ENCODE measurements at places on chromosomes 13 and 19. TPM values are rescaled to one million over a fixed set of nuclear protein-coding genes. Genes with fewer than 3 reads are reported as not detected.
A peak's percentile ranks its signal among the peaks of the same experiment; 100 is the strongest.

DNA sequence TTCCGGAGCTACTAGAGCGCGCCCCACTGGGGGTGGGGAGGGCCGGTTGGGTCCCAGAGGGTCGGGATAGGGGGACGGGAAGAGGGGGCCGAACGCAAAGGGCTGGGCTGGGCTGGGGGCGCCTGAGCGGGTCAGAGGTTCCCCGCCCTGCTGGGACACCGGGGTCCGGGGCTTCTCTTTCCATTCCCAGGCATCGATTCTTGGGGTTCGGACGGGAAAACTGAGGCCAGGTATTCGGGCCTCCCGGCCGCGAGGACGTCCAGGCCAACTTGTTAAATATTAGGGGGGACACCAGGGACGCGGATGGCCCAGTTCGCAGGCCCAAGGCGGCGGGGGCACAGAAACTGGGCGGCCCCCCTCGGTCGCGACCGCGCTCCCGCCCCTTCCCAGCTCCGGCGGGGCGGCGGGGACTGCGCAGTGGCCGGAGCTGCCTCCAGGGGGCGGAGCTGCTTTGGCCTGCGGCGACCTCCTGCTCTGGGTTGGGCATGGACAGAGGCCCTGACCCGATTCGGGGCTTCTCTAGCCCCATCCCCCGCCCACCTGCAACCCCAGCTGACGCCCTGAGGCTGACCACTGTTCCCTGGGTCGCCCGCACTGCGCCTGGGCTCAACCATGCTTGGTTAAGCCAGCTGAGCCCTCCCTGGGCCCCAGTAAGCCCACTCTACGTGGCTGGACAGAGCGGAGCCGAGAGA is 1.2 kb upstream of the KLF16 start:
- H3K27ac ChIP-seq: peak overlapping the region; percentile 73
- no peaks in the 10 kb centered on the region for H3K27me3 ChIP-seq
- H3K4me1 ChIP-seq: peaks cover 21% of the 10 kb centered on the region

DNA sequence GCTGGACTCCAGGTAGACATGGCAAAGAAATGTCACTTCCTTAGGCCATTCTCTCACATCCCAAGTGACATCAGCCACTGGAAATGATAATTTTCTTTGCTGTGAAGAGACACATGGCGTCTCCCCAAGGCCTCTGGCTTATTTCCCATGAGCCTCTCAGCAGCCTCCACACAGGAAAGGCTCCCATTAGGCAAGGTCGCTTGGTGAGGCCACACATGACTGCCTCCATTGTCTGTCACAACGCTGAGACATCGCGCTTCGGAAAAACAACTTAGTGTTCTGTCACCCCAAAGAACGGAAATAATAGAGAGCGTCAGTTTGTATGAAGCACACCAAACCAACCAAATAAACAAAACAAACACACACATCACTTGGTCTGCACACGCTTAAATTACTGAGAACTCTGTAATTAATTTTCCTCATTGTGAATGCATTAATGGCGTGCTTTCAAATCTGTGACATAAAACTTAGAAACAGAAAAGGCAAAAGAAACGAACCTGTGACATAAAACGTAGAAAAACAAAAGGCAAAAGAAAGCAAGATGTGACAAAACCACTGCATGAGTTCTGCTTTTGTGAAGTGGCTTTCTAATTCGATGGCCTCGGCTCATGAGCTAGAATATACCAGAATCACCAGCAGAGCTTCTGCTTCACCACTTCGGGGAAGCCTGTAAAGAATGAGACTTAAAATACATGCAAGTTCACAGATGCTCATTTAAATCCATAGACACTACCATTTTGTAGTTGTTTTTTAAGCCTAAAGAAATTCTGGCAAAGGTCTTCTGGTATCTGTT is 404.2 kb upstream of the SGCG start:
- H3K27me3 ChIP-seq: no peaks in the 10 kb centered on the region
- no peak overlapping the region for H3K27ac ChIP-seq
- DNase-seq: no peak
- H3K4me3 ChIP-seq: no peak overlapping the region
- no peaks in the 10 kb centered on the region for H3K4me1 ChIP-seq
- H3K36me3 ChIP-seq: no peaks in the 10 kb centered on the region

- H3K4me3 ChIP-seq: no peak overlapping the region
- H3K27ac ChIP-seq: no peak overlapping the region
- no peaks in the 10 kb centered on the region for H3K36me3 ChIP-seq
- no peak for DNase-seq
Measured at GRCh38 chr19:32809754-32810153, 59.8 kb downstream of the SLC7A9 start.

DNA sequence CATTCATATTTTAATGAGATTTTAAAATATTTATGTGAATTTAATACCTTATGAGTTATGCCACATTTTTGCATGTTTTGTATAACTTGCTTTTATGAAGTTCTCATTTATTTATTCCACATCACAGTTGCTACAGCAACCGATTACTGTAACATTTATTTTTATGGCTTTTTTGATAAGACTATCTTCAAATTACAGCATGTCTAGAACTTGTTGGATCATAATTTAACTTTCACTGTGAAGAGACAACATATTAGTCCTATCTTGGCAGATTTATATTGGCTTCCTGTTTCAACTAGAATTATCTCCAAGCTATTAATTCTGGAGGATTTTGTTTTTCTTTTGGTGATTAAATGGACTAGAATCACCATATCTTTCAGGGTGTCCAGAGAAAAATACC is 793.7 kb upstream of the SLITRK5 start:
- no peak for DNase-seq
- H3K4me1 ChIP-seq: no peaks in the 10 kb centered on the region
- H3K27me3 ChIP-seq: no peaks in the 10 kb centered on the region
- no peak overlapping the region for H3K27ac ChIP-seq
- H3K36me3 ChIP-seq: no peaks in the 10 kb centered on the region

The EFNB2 gene
- total RNA-seq: 36.6 TPM

The MZF1 gene
- total RNA-seq: 22.3 TPM

The SIGLEC8 gene
- total RNA-seq: not detected

DNA sequence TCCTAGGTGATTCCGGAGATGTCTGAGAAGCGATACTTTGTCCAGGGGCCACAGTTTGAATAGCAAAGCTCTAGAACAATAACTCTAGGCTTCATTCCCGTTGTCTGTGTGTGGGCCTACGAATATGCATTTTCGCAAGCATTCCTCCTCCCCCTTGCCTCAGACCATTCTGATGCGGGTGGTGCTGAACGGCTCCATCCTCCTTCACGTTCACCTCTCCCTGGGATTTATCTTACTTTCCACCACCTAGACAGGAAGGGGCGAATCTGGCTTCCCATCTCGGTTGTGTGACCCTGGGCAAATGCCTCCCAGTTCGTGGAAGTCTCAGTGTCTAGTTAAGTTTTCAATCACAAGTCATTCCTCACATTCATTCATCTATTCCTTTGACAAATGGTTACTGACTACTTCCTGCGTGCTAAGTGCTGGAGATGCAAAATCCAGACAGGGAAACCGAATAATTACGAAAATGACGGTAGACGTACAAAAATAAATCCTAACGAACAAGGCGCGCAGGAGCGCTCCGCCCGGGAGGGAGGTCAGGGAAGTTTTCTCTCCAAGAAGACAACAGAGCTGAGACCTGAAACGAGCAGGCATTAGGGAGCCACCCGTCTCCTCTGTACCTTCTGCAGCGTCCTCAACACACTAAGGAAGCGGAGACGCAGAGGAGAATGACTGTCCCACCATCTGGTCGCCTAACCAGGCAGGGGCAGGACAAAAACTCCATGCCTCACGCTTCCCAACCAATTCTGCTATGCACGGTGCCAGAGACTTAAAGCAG is 1.3 kb upstream of the CNOT3 start:
- DNase-seq: no peak
- peaks cover 2% of the 10 kb centered on the region for H3K36me3 ChIP-seq
- H3K4me3 ChIP-seq: peak overlapping the region; percentile 79
- H3K27me3 ChIP-seq: peaks cover 4% of the 10 kb centered on the region

The CBLC gene
- not detected for total RNA-seq

The NOVA2 gene
- total RNA-seq: 0.22 TPM

- H3K36me3 ChIP-seq: peaks cover 20% of the 10 kb centered on the region
- H3K4me3 ChIP-seq: no peak overlapping the region
- no peaks in the 10 kb centered on the region for H3K27me3 ChIP-seq
- no peak for DNase-seq
- H3K4me1 ChIP-seq: peaks cover 36% of the 10 kb centered on the region
Measured at GRCh38 chr19:9580728-9581127, 3.6 kb downstream of the ZNF121 start.

The ZNF93 gene
- total RNA-seq: 6.1 TPM

GRCh38 chr19:34134190-34135053 is 37.9 kb upstream of the LSM14A start:
- no peaks in the 10 kb centered on the region for H3K36me3 ChIP-seq
- peak overlapping the region; percentile 92 for H3K4me3 ChIP-seq
- peaks cover 3% of the 10 kb centered on the region for H3K4me1 ChIP-seq

DNA sequence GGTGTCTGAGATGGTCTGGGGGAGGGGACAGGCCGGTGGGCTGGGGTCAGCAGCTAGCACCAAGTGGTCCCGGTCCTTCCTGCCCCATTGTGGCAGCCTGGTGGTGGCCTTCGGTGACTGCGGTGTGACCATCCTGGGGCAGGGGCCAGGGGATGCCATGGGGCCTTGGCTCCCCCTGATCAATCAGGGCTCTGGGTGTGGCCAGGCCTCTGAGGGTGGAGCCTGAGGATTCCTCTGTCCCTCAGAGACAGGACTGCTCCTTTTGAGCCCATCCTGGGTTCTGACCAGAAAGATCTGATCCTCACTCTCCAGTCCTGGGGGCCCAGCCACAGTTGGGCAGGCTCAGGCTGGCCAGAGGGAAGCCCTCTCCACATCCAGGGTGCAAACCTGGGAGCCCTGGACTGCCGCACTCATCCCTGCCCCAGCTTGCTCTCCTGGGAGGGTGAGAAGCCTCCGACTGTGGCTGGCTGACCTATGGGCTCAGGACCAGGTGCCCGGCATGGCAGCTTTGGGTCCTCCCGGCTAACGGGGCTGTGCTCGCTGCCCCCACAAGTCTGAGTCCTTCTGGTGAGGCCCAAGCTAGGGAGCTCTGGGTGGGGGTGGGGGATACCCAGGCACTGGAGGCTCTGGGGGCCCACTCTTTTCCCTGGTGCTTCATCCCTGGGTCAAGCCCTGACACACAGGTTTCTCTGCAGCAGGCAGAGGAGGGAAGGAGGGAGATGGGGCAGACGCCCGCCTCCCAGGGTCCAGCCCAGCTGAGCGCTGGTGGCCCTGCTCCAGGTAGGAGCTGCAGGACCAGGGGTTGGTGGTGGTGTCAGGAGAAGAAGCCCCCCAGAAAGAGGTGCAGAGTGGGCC is 59.5 kb downstream of the IER2 start:
- no peaks in the 10 kb centered on the region for H3K27me3 ChIP-seq
- H3K27ac ChIP-seq: no peak overlapping the region
- peaks cover 6% of the 10 kb centered on the region for H3K4me1 ChIP-seq
- no peak for DNase-seq
- no peak overlapping the region for H3K4me3 ChIP-seq

The SIRT6 gene
- 21.9 TPM for total RNA-seq

The LENG1 gene
- 4.5 TPM for total RNA-seq

The ANKRD24 gene
- total RNA-seq: 0.47 TPM

DNA sequence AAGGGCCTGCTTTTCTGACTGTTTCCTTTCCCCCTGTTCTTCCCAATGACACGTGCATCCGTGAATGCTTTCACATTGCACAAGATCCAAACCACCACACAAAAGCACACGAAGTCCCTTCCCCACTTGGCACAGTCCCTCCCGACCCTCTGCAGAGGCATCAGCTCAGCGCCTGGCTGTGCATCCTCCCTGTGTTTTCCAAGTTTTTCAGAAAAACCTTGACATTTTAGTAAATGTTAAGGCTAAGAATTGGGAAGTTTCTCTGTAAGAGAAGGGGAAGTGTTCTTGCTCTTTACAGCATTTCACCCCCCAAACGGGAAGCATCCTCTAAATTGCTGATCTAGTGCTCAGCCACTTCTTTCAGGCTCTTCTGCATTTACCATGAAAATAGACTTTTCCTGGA is 94.5 kb upstream of the TM9SF2 start:
- no peak overlapping the region for H3K4me3 ChIP-seq
- no peak overlapping the region for H3K27ac ChIP-seq
- no peak for DNase-seq
- peaks cover 11% of the 10 kb centered on the region for H3K27me3 ChIP-seq
- H3K36me3 ChIP-seq: no peaks in the 10 kb centered on the region

The C2CD4C gene
- 1.4 TPM for total RNA-seq

- no peaks in the 10 kb centered on the region for H3K36me3 ChIP-seq
- no peaks in the 10 kb centered on the region for H3K27me3 ChIP-seq
- H3K4me1 ChIP-seq: peaks cover 27% of the 10 kb centered on the region
- H3K4me3 ChIP-seq: no peak overlapping the region
- no peak for DNase-seq
Measured at GRCh38 chr13:37657134-37657533, 58.6 kb upstream of the POSTN start.

The COX6B2 gene
- total RNA-seq: not detected

GRCh38 chr13:27976362-27977091 is 7.4 kb upstream of the CDX2 start:
- no peaks in the 10 kb centered on the region for H3K36me3 ChIP-seq
- H3K4me3 ChIP-seq: no peak overlapping the region
- DNase-seq: no peak
- peaks cover 5% of the 10 kb centered on the region for H3K4me1 ChIP-seq
- H3K27ac ChIP-seq: no peak overlapping the region

The C13orf46 gene
- 2.2 TPM for total RNA-seq

DNA sequence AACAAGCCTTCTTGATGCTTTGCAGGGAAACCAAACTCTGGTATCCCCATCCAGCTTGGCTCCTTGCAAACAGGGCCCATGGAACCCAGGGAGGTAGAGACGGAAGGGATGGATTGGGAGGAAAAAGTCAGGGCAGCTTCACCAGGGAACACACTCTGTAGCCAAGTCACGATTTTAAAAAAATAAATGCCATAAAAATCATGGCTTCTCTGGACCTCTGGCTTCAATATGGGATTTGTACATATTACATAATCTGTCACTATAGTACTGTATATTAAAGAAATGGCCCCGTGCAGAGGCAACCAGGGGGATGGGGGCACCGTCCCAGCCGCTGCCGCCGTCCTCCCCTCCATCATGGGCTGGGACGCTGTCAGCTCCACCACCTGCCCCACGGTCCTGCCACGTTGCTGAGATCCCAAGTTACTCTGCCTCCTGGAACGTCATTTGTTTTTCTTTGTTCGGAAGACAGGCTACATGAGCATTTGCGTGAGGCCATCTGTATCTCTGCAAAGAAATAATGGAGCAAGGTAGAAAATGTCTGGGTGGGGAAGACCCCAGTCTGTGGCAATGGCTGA is 313.3 kb downstream of the ZNF536 start:
- no peak for DNase-seq
- peaks cover 3% of the 10 kb centered on the region for H3K4me1 ChIP-seq
- H3K36me3 ChIP-seq: no peaks in the 10 kb centered on the region
- no peak overlapping the region for H3K4me3 ChIP-seq
- no peak overlapping the region for H3K27ac ChIP-seq
- peaks cover 43% of the 10 kb centered on the region for H3K27me3 ChIP-seq

The MBD3L2 gene
- not detected for total RNA-seq

DNA sequence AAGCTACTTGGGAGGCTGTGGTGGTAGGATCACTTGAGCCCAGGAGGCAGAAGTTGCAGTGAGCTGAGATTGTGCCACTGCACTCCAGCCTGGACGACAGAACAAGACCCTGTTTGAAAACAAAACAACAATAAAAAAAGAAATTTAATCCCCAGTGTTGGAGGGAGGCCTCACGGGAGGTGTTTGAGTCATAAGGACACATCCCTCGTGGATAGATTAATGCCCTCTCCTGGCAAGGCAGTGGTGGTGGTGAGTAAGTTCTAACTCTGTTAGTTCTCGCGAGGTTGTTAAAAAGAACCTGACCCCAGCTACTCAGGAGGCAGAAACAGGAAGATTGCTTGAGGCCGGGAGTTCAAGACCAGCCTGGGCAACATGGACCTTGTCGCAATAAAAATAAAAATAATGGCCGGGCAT is 27.6 kb upstream of the SIN3B start:
- peaks cover 7% of the 10 kb centered on the region for H3K4me1 ChIP-seq
- H3K27me3 ChIP-seq: no peaks in the 10 kb centered on the region
- H3K36me3 ChIP-seq: no peaks in the 10 kb centered on the region
- peak overlapping the region; percentile 55 for H3K27ac ChIP-seq

The SYT5 gene
- total RNA-seq: not detected

All from chondrocyte (in vitro differentiated cells).